Stimulated activated CD8-positive, alpha-beta memory T cell treated with anti-CD3 and anti-CD28 coated beads, Interleukin-7, amount 100 ng/mL, for 24 hours (primary cell): ENCODE measurements at places on chromosomes 7 and 10.

DNA sequence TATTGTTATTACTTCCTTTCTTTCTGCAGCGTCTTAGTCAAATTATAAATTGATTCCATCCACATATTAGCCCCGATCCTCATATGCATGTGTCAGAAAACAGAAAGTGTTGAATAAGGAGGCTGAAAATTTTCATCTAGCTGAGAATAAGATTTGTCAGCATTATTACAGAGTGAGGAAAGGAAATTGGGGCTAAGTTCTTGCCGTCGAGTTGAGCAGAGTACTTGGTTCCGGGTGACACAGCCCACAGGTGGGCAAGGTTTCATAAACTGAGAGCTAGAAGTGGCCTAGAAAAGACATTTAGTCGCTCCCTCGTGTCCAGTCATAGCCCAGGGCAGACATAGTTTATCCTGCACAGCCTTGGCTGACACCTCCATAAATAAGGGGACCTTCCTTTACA is 461.7 kb upstream of the GALNT17 start:
- no peak for DNase-seq

DNA sequence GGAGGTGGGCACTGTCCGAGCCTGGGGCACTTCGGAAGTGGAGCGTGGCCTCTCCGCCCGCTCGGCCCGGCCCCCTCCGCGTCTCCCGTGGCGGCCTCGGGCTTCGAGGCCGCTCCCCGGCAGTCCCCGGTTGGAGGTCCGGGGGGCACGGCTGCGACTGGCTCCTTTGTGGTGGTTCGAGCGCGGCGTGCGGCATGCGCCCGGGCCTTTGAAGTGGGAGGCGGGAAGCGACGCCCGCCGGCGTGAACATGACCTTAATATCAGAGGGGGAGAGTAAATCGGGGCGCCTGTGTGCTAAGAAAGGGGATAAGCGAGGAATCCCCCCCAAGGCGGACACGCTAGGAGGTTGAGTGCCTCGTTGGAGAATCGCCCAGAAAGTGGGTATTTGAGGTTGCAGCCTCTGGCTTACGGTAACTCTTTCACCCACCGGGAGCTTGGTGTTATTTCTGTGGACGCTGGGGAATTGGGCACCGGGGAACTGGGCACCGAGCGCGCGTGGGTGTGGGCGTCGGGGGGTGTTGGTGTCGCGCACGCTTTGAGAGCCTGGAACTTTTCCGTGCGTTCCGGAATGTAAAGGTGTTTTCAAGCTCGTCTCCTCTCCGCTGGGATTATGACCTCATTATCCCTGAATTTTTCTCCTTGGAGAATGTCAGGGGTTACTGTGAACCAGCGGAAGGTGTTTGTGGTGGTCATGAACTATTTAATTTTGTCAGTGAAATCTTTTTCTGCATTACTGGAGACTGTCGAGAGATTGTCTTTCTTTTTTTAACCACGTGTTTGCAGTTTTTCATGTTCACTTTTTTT is 660 bp downstream of the SUV39H2 start:
- DNase-seq, result peak; percentile 3

GRCh38 chr7:100632951-100633717 is 8.2 kb downstream of the TFR2 start:
- peak; percentile 30 for DNase-seq

DNA sequence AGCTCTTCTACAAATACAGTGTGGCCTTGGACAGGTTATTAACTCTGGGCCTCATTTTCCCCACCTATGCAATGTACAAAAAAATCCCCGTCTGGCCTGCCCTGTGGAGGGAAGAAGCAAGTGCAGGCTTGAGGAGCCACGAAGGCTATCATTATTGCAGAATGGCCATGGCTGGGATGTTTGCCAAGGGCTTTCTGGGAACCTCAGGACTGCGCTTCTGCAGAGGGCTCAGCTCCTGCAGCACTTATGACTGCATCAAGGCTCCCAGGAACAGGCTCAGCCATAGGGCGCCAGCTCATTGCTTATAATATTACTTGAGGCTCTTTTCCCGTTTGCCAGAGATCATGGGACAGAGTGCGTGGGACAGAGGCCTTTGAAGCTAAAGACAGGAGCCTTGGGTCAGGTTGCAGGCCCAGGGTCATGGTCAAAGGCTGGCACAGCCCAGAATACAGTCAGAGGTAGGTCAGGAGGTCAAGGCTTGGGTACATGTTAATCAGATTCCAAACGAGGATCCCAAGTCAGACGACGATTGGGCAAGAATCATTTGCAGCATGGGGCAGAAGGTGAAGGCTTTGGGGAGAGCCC is 20.6 kb upstream of the C10orf105 start:
- no peak for DNase-seq

GRCh38 chr7:36261019-36261754 is 108.1 kb downstream of the EEPD1 start:
- DNase-seq, result no peak

GRCh38 chr7:132001146-132001545 is 444.7 kb upstream of the PODXL start:
- no peak for DNase-seq

GRCh38 chr7:149561072-149561471 is 63.5 kb upstream of the ZNF746 start:
- DNase-seq, result no peak

- no peak for DNase-seq
Observed at GRCh38 chr10:33067917-33068316, 109.9 kb upstream of the ITGB1 start.

DNA sequence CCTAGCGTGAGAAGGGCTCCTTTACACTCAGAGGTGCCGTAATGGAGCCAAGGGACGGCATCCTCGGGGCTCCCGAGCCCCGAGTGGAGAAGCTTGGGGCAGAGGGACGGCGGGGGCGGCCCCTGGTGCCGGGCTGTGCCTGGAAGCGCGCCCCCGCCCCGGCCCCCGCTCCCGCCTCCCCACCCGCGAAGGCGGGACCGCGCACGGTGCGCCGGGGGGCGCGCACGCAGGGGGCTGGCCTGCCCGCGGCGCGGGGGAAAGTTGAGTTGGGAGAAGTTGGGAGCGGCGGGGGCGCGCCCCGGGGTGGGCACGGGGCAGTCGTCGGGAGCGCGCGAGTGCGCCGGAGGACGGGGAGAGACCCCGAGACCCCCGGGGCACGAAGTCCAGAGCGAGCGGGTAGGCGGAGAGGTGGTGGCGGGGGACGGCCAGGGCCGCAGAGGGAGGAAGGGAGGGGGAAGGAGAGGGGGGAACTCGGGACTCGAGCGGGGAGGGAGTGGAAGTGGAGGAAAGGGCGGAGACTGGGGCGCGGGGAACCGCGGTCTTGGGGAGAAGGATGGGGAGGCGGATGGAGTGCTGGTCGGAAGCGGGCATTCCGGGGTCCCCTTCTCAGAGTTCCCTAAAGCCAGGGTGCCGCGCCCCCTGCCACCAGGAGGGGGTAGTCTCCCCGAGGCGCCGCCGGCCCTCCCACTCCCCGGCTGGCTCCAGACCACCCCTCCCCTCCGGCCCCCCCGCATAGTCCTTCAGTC is at the start of gene SLC4A2:
Gene SLC4A2 (plus strand): TSS at position 223 of the 746 bp plus-strand sequence. CDS start 2,399 bp downstream, outside the sequence.
- DNase-seq, result peak; percentile 42

DNA sequence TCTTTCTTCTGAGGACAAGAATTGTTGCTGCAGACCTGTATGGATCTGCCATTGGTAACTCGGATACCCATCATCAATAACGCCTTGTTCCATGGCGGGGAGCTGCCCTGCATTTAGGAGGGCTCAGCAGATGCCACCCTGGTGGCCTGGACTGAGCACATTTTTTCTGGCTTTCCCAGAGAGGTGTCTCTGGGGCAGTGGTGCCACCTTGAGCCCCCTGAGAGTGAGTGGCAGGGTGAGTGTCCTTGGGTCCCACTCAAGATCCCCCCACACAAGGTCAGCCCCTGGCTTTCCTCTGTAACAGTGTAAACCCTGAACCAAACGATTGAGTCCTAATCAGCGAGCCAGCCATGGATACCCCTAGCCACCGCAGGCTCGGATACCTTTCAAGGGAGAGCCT is 258.6 kb downstream of the GLRX3 start:
- no peak for DNase-seq

GRCh38 chr7:151003572-151003971 is 12.8 kb downstream of the NOS3 start:
- DNase-seq, result no peak

DNA sequence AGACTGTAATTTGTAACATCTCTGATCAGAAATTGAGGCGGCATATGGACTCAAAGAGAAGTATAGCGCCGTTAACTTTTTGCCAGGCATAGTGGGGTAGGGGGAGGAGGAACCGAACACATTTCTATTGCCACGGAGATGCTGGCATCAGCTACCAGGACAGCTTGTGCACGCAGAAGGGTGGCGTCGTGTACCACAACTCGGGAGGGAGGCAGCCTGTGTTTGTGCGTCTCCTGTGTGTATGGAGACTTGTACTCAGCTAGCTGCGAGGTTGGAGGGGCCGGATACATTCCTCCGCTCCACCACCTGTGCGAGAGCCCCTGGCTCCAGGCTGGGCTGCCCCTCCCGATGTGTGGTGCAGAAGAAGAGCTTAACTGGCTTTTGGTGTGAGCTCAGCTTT is 634.8 kb downstream of the TYW1 start:
- DNase-seq, result no peak

DNA sequence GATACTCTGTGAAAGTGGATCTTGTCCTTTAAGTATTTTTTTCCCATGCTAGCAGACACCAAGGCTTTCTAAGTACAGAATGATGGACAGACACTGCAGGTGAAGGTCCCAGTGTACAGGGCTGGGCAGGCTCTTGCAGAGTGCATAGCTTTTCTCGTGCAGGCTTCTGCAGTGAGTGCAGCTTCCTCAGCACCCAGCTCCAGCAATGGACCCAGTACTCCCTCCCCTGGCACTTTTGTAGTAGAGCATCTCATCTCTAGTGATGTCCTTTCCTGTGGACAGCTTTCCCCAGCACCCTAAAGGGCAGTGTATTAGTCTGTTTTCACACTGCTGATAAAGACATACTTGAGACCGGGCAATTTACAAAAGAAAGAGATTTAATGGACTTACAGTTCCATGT is 104.3 kb downstream of the CUL2 start:
- DNase-seq, result no peak

DNA sequence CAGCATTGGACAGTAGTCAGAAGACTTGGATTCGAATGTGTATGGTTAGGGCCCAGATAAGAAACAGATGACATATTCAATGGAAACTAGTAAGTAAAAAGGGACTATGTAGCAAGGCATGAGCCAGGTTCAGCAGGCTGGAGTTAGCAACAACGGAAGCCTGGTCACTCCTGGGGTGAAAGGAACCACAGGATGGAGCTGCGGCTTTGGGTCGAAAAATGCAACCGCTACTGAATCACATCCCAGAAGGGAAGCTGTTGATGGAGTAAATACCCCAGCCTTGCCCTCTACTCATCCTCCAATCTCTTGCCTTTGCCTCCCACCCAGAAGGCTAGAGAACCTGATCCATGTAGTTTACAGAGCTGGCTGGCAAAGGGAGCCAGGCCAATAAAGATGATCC is 37.5 kb upstream of the EGR2 start:
- DNase-seq, result no peak

- DNase-seq, result peak; percentile 29
Observed at GRCh38 chr10:84329196-84329611, 815 bp downstream of the CCSER2 start.

DNA sequence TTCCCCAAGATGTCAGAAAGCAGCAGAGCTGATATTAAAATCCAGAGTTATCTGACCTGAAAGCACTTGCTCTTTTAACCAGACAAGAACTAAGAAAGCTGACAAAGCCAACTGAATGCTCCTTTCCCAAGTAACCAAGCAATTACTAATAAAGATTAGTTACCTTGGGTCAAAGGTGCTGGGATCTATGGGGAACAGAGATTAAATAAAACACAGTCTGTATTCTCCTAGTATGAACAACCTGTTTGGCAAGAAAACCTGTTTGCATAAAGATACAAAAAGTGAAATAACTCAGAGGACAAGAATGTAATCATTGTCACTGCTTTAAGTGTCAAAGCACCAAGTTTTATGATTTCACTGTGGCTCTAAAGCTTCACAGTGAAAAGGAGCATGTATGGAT is 35.7 kb downstream of the ITPRID1 start:
- DNase-seq, result no peak

DNA sequence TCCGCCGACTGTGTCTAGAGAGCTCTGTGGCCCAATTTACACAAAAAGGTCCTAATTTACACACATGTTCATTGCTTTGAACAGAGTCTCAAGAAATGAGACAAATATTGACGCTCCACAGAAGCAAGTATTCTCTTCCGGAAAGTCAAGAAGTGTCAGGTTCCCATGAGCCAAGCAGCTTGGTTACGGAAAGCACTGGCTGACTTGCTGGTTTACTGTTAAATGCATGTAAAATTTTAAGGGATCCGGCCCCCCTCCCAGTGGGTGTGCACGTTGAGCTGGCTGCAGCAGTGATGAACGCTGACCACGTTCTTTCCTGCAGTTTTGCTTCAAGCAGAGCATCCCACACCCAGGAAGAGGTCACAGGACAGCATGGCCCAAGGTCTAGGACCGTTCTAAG is 76.8 kb downstream of the DIP2C start:
- DNase-seq, result no peak

DNA sequence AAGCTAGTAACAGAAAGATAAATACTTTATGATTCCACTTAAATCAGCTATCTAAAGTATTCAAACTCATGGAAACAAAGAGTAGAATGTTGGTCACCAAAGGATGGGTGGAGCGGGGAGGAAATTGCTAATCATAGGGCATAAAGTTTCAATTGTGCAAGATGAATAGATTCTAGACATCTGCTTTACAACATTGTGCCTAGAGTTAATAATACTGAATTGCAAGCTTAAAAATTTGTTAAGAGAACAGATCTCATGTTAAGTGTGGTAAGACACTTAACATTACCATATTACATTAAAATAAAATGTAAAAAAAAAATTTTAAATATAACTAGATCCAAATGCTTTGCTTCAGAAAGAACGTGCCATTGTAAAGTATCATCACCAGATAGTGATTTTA is 411.1 kb upstream of the MBL2 start:
- no peak for DNase-seq

GRCh38 chr7:102991540-102992214 is 78.9 kb downstream of the LRRC17 start:
- no peak for DNase-seq

DNA sequence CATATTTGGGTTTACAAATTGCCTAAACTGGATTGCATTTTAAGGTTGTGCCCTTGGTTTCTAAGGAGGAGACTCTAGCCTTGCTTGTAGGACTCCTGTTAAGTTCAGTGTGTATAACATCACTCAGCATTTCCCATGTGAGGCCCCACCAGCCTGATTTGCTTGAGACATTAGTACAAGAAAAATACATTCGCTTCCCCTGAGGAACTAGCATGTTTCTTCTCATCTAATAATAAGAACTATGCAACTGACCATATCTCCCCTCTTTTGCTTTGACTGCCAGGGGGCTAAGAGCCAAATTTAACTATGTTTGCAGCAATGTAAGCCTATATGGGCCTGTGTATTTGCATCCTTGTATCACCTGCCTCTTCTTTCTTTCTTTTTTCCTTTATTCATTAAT is 737.9 kb downstream of the INHBA start:
- DNase-seq, result no peak

- no peak for DNase-seq
Observed at GRCh38 chr7:34622771-34623250, 35.2 kb upstream of the NPSR1 start.

DNA sequence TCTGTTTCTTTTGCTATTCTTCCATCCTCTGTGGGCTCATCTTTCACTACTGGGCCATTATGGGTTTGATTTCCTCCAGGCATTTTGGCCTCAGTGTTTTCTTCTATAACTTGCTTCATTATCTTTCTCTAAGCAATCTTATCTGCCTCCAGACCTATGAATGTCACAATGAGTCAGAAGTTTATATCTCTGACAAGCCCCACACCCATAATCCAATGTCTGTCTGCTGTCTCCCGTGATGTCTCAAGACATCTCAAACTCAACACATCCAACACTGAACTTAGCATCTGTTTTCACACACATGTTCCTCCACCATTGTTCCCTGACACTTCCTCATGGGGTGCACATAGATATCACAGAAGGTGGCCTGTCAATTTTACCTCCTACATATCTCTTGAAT is 46.7 kb upstream of the RHOBTB1 start:
- DNase-seq, result no peak
